ENCODE measurements at places on chromosomes 5 and 9.

DNA sequence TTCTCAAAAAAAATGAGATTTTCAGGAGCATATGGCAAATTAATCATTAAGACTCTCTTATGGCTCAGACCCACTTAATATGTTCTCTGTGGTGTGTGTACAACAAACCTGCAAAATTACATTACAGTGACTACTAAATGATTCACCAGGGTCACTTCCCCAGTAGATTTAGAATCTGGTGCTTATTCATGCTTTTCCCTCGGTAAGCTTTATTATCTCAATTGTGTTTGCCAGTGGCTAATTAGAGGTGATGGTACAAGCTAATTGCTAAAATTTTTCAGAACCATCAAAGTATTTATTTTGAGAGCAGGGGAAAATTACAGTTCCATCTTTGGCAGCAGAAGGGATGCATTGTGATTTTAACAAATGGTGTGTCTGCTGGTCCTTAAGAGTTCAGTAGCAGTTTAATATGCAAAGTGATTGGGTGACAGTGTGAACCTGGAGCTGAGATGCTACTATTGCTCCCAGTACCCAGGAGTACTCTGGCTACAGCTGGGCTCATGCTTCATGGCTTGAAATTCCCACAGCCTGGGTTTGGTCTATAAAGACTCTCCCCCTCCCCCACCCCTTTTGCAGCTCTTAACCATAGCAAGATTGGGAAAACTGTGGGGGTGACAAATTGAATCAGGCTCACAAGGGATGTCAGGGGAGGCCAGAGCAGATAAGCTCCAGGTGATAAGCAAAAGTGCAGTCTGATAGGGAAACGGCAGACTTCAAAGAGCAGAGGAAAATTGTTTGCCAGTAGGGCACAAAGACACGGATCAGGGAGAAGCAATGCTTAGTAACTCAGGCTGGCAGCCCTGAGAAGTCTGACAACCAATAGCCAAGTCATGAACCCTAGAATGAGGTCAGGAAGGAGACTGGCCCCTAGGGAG is 92.8 kb upstream of the RAD23B start:
- DNase-seq, result no peak

DNA sequence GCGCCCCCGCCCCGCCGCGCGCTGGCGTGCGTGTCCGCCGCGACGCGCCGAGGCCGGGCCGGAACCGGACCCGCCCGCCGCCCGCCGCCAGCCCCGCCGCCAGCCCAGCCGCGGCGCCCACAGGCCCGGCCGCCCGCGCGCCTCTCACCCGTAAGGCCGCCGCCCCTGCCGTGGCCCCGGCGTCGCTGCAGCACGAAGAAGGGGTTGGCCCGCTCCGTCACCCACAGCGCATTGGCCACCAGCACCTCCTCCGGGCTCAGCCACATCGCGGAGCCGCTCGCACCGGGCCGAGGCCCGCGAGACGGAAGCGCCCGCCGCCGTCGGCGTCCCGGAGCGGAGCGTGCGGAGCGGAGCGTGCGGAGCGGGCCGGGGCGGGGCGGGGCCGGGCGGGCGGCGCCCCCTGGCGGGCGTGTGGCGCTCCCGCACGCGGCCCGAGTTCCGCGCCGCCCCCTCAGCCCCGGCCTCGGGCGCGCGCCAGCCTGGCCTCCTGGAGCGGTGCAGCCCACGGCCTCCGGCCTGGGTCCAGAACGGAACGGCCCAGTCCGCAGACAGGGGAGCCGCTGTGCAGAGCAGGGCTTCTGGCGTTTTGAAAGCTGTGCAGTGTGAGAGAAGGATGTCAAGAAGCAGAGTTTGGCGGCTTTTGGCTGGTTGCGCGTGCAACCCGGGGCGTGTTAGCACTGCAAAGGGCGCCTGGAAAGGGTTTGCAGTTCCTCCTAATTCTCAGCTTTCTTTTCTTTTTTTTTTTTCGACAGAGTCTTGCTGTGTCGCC is at the start of gene TBC1D9B:
Gene TBC1D9B, minus strand, starts transcription at position 342 of the 769 bp plus-strand sequence. Its CDS starts 76 bp downstream, at position 266.
- peak; percentile 70 for DNase-seq

DNA sequence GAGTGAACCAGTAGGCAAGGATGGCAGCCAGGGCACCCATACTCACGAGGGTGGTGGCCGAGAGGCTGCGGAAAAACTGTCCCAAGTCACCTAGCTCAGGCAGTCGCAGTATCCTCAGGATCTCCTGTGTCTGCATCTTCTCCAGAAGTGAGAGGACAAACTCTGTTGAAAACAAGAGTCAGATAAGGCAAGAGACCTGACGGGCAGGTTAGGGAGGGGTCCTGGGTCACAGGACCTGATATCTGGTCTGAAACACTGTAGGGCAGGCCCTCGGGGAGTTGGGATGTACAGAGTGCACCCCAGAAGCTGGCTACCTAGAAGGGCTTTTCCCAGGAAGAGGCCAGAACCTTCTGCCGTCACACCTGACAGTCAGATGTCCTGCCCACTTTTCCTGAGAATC is 17.4 kb downstream of the ACSL6 start:
- no peak for DNase-seq

DNA sequence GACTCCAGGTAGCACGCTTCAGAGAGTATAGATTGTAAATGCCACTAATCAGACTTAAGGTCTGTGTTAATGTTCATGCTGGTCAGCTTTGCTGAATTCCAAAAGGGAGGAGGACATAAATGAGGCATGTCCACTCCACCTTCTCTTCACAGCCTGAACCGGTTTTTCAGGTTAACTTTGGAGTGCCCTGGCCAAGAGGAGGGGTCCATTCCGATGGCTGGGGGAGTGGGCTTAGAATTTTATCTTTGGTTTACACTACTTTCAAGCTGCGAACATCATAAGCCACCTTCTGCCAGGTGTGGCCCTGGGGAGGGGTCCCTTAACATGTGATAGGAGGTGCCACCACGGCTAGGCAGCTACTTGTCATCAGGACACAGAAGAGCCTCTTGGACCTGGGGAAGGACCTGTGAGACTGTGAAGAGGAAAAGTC is 24.2 kb downstream of the ABO start:
- DNase-seq, result no peak

GRCh38 chr9:114448706-114449105 is 56.6 kb downstream of the WHRN start:
- DNase-seq, result no peak

DNA sequence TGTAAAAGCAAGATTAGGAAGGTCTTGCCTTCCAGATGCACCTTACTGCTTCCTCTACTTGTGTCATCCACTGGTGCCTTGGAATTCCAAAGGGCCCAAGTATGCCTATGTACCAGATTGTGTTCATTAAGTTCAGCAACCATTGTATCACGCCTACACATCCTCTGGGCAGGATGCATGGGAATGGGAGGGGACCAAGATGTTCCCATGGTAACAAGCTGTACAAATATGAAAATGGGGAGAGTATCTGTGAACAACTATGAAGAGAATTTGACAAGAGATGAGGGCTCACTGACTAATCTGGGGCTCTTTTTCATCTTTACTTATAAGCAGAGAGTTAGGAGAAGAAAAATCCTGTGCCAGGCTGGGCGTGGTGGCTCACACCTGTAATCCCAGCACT is 137.8 kb upstream of the MAP1B start:
- no peak for DNase-seq

- no peak for DNase-seq
Measured at GRCh38 chr5:169160405-169160901, 140.5 kb downstream of the SLIT3 start.

DNA sequence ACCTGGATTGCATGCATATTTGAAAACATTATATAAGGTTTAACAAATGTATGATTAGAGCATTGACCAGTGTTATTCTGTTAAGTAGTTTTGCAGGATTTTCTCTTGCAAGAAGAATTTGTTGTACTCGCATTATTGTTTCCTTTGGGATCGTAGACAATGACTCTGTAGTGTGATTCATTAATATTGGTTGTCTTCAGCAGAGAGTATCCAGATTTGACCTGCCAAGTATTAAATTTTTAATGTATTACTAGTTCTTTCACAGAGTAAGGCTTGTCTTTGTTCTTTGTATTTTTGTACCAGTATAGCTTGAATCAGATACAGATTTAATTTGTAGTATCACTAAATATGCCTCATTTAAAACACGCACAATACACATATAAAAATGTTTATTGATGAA is 155.0 kb downstream of the PBX3 start:
- DNase-seq, result no peak

DNA sequence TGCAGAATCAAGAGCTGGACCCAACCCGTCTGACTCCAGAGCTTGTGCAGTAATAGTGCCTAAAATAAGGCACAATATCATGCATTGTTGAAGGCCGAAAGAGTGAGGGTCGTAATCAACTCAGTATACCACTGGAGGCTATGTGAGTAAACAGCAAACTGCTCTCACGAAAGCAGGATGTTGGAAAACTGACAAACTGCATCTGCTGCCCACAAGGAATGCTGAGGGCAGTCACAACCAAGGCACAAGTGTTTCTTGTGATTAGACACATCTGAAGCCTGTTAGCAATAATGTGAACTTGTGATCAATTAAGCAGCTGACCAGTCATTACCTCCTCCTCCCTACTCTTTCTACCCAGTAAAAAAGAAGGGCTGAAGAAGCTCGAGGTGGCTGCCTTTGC is 48.8 kb downstream of the TRPM3 start:
- no peak for DNase-seq

DNA sequence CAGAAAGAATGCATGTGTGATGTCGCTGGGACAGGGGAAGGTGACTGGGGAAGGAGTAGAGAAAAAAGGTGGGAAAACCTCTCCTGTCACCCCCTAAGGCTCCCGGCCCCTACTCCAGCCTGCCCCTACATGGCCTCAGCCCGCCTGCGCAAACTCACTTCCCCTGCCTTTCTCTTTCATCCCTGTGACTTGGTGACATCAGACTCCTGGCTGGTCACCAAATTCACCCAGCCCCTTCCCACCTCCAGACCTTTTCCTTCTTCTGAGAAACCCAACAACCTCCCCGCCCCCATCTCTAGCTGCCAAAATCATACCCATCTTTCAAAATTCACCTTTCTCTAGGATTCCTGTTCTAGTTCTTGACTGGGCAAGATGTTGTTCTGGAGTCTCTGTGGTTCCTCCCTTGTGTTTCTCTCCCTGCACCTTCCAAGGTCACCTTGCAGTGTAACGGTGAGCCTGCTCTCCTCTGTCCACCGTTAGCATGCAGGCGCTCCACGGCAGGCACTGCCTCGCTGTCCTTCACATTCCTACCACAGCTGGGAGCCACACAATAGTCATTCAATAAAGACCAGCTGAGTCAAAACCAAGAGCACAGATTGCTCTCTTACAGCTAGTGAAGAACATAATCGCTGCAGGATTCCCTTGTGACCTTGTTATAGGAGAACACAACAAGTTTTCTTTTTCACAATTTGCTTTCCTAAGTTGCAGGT is 134.5 kb downstream of the FANCC start:
- no peak for DNase-seq

GRCh38 chr9:137738703-137739102 is 119.9 kb downstream of the EHMT1 start:
- DNase-seq, result no peak

- no peak for DNase-seq
Measured at GRCh38 chr5:64188776-64189175, 23.1 kb downstream of the RNF180 start.

DNA sequence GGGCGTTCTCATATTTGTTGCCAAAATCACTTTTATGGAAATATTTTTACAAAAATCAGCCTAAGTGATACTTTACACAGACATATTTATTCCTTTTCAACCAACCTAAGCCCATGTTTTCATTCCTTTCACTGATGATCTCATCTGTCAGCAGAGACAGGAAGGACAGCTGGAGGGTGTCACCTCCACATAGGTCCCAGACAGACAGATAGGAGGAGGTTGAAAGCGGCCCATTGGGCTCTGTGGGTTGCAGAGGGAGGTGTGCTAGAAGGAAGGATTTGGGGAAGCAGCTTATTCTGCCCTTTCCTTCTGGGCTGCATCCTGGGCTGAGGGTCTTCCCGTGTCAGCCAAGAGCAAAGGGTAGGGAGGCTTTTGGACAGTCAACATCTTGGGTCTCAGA is 26.0 kb upstream of the SEMA4D start:
- peak; percentile 48 for DNase-seq

GRCh38 chr5:95718738-95719137 is 12.4 kb upstream of the RHOBTB3 start:
- no peak for DNase-seq

- no peak for DNase-seq
Measured at GRCh38 chr9:132054024-132054423, 25.6 kb downstream of the MED27 start.

DNA sequence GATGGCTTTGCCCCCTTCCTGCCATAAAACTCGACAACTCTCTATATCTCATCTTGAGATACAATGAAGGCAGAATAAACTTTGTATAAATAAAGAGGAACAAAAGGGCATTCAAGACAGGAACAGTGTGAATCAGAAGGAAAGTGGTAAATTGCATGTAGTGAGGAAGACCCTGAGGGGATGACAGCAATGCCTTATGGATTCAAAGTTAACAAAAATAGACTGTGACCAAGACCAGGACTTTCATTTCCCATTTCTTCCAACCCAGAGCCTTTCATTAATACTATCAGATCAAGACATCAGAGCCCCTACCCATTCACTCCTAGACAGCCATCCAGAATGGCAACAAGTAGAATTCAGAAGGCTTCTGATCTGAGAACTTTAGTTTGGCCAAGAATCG is 46.4 kb upstream of the ZNF462 start:
- no peak for DNase-seq

DNA sequence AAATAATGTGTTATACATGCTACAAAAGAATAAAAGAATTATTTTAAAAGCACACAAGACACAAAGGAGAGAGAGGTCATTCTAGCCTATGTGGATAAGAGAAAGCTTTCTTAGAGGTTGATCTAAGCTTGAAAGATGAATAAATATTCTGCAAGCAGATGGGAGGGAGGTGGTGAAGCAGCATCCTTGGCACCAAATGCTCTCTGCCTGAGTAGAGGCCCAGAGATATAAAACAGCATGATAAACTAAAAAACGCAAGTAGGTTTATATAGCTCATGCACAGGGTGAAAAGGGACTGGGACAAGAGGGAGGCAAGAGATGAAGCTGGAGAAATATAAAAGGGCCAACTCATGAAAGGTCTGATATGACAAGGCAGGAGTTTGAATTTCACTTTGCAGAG is 283.2 kb upstream of the POU5F2 start:
- no peak for DNase-seq

DNA sequence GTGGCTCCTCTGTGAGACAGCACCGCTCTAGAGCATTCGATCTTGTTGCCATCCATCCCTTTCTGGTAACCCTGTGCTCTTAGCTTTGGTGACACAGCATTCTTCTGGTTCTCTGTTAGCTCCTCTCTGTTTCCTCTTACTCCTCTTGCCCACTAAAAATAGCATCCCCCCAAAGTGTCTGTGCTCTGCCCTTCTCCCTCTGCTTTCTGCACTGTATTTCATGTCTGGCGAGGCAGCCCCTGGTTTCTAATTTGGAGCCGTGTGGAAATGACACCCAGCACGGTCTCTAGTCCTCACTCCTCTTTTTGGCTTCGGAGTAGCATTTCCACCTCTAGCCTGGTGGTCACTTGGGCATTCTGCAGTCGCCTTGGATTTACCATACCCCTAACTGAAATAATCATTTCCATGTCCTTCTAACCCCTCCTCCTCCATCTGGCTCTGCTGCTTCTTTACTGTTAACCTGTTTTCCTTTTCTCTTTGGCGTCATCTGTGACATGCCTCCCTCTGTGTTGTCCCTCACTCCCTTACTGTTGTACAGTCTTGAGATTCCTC is 23.8 kb downstream of the NPR3 start:
- DNase-seq, result no peak

All from stimulated activated naive CD8-positive, alpha-beta T cell treated with anti-CD3 and anti-CD28 coated beads, Interleukin-15, amount 100 ng/mL, for 72 hours (primary cell).